ENCODE measurements at places on chromosomes 11 and 22.
A peak's percentile ranks its signal among the peaks of the same experiment; 100 is the strongest.

DNA sequence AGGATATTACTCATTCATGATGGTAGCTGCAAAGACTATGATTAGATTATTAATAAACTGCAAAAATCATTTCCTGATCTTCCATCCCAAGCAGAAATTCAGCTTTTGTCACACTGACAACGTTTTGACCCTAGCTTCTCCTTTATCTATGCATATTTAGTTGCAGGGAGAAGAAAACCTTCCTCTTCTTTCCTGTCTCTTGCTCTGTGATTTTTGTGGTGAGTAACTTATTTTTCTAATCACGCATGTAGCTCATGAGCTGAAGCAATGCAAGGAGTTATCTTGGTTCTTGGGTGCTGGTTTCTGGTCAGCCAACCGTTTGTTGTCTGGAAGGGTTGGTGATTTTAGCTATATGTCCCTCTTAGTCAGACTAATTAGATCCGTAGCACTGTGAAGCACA is 56.4 kb downstream of the FDX1 start:
- peaks cover 5% of the 10 kb centered on the region for H3K27me3 ChIP-seq
- H3K36me3 ChIP-seq, result no peaks in the 10 kb centered on the region
- H3K4me1 ChIP-seq, result no peaks in the 10 kb centered on the region
- H3K27ac ChIP-seq, result no peak overlapping the region
- no peak overlapping the region for H3K4me3 ChIP-seq
- no peak for DNase-seq

GRCh38 chr11:66465373-66466224 is 1.1 kb upstream of the PELI3 start:
- no peak for DNase-seq
- H3K27me3 ChIP-seq, result no peaks in the 10 kb centered on the region
- peak overlapping the region; percentile 85 for H3K4me3 ChIP-seq
- no peaks in the 10 kb centered on the region for H3K36me3 ChIP-seq
- H3K4me1 ChIP-seq, result peaks cover 5% of the 10 kb centered on the region

- no peak within 1 kb of the TSS for H3K27ac ChIP-seq
- H3K27me3 ChIP-seq, result no peaks in the 10 kb centered on the region
- no peaks in the 10 kb centered on the region for H3K36me3 ChIP-seq
- H3K4me1 ChIP-seq, result peaks cover 5% of the 10 kb centered on the region
Measured at GRCh38 chr11:441418-442274, at the start of gene ANO9. TSS of gene ANO9 (minus strand) at chr11:442011. CDS start at chr11:441926, 85 bp downstream.

DNA sequence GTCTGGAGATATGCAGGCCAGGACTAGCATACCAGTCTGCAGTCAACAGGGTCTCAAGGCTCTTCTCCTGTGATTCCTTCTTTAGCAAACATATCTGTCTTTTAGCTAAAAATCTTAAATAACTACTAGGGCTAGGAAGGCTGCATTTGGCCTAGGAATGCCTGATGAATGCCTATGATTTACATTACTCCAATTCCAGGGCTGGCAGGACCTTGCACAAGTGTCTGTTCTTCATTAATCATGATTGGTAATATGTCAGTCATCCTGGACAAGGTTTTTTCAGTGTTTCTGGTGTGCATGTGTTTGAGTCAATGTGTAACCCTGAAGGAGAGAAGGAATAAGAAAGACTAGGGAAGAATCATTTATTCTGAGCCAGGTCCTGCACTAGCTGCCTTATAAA is 280.5 kb upstream of the NARS2 start:
- H3K27me3 ChIP-seq, result peaks cover 7% of the 10 kb centered on the region
- H3K4me3 ChIP-seq, result no peak overlapping the region
- no peak for DNase-seq
- no peak overlapping the region for H3K27ac ChIP-seq

DNA sequence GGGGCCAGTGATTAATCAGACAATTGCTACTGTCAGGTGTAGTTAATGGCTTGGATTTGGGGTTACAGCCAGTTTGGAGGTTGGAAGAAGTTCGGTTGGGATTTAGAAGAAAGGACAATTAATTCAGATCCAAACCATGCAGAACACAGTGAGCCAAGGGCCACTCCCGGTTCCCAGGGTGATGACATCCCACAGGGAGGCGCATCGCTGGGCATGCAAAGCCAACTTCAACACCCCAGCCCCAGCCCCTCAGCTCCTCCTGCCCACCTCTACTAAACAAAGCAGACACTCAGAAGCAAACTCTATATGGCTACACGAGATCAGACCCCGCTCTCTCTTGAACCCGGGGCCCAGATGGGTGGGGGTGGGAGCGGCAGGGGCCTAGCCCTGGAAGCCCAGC is 10.2 kb downstream of the MB start:
- H3K4me3 ChIP-seq, result no peak overlapping the region
- H3K27me3 ChIP-seq, result peaks cover 25% of the 10 kb centered on the region
- DNase-seq, result no peak

DNA sequence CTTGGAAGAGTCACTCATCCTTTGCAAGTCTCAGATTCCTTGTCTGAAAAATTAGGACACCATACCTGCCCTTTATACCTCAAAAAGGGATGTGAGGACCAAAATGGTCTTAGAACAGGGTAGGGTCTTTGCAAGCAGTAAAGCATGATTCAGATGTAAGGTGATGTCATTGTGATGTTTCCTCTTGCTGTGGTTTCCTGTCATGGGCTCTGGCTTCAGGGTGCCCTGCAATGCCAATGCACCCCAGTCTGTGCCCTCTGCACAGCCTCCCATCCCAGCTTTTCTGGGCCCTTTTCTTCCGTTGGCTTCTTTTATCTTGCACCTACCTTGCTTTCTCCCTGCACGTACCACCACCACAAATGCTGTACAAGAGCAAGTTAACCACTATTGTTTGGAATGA is 87.8 kb upstream of the NNMT start:
- peaks cover 40% of the 10 kb centered on the region for H3K4me1 ChIP-seq
- peak overlapping the region; percentile 46 for H3K4me3 ChIP-seq
- no peaks in the 10 kb centered on the region for H3K27me3 ChIP-seq
- peak overlapping the region; percentile 61 for H3K27ac ChIP-seq
- no peaks in the 10 kb centered on the region for H3K36me3 ChIP-seq

GRCh38 chr11:75668451-75669297 is at the start of gene MAP6:
TSS of gene MAP6 (minus strand) at chr11:75669038. CDS start at chr11:75668369, 669 bp downstream.
- H3K27ac ChIP-seq, result no peak within 1 kb of the TSS
- peaks cover 10% of the 10 kb centered on the region for H3K36me3 ChIP-seq
- peak within 1 kb of the TSS; percentile 89 for H3K4me3 ChIP-seq
- H3K27me3 ChIP-seq, result peaks cover 71% of the 10 kb centered on the region
- DNase-seq, result no peak

GRCh38 chr11:45017329-45017728 is 66.6 kb upstream of the TP53I11 start:
- H3K4me3 ChIP-seq, result no peak overlapping the region
- peaks cover 13% of the 10 kb centered on the region for H3K4me1 ChIP-seq
- no peak overlapping the region for H3K27ac ChIP-seq
- no peak for DNase-seq
- peaks cover 36% of the 10 kb centered on the region for H3K36me3 ChIP-seq

DNA sequence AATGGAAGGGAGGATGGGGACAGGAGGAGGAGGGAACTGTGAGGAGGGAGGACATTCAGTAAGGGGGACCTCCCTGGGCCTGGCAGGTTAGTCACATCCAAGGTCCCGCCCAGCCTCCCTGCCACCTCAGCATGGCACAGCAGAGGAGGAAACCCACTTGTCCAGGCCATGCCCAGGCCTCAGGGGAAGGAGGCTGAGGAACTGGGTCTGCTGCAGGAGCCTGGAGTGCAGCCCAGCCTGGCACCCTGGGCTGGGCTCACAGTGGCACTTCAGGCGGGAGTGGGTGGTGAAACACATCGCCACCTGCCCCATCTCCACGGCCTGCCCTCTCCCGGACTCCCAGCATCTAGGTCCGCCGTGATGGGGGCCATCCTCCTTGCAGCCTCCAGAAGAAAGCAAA is 17.2 kb upstream of the KLHL35 start:
- no peak overlapping the region for H3K27ac ChIP-seq

DNA sequence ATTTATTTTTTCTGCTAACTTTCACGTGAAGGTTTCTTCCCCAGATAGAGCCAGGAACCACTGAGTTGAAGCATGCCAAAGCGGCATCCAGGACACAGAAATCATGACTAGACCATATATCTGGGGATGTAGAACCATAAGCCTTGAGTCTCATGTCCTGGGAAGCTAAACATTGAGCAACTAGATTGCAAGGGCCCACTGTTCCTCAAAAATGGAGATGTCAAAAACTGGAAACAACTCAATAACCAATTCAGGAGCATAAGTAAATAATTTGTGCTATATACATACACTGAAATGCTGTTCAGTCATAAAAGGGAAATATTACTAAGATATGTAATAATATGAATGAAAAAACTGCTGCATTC is 29.0 kb upstream of the CARD16 start:
- peaks cover 8% of the 10 kb centered on the region for H3K27me3 ChIP-seq
- no peak overlapping the region for H3K4me3 ChIP-seq
- no peak overlapping the region for H3K27ac ChIP-seq
- H3K4me1 ChIP-seq, result peaks cover 20% of the 10 kb centered on the region
- no peaks in the 10 kb centered on the region for H3K36me3 ChIP-seq

Data from natural killer cell treated with Interleukin-12 subunit alpha and Interleukin-12 subunit beta and Interleukin-15 and Interleukin-18, amount 100 ng/mL, for 72 hours (primary cell).